CD4-positive, CD25-positive, alpha-beta regulatory T cell (primary cell): ENCODE measurements at places on chromosomes 16 and 17.

DNA sequence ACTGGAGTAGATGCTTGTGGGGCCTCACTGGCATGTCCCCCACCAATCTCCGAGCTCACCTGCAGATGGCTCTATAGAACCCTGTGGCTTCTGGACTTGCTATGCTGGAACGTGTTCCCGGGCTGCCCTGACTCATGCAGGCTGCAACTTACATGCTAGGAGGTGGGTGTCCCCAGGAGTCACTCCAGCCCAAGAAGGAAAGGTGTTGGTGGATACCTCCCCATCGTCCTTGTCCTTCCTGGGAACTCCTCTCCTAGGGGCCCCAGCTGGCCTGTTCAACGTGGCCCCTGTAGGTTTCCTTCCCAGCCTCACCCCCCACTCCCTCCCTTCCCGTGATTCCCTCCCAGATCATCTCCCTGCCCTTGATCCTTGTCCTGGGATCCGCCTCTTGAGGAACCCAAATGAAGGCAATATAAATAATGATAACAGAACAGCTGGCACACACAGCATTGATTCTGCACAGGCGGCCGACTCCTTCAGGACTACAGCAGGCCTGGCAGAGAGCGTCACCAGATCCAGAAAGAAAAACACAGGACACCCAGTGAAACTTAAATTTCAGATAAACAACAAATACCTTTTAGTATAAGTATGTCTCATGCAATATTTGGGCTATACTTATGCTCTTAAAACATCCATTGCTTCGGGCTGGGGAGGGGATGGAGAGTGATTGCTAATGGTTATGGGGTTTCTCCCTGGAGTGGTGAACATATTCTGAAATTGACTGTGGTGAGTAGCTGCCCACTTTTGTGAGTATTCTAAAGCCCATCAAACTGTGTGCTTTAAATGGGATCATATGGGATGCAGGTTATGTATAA lies 221.1 kb upstream of the GSE1 start:
- no peaks in the 10 kb centered on the region for H3K36me3 ChIP-seq
- no peaks in the 10 kb centered on the region for H3K4me1 ChIP-seq
- no peak for DNase-seq

DNA sequence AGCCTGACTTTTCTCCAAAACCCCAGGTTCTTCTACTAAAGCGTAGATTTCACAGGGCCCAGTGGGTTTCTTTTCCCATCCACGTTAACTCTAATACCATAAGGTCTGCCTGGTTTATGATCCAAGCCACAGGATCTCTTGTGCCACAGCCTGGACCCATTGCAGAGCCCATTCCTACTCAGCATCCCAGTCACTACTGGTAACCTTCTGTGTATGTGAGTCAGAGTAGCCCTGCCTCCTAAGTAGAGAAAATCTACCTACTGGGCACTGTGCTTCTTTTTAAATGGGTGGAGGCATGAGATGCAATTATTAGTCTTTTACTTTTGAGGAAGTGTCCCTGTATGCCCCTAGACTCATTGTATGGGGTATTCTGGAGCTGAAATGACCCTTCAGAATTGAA lies 13.5 kb downstream of the CCL11 start:
- DNase-seq = no peak
- H3K4me3 ChIP-seq = no peak overlapping the region
- H3K27ac ChIP-seq = no peak overlapping the region
- H3K36me3 ChIP-seq = no peaks in the 10 kb centered on the region
- H3K27me3 ChIP-seq = peaks cover 7% of the 10 kb centered on the region

DNA sequence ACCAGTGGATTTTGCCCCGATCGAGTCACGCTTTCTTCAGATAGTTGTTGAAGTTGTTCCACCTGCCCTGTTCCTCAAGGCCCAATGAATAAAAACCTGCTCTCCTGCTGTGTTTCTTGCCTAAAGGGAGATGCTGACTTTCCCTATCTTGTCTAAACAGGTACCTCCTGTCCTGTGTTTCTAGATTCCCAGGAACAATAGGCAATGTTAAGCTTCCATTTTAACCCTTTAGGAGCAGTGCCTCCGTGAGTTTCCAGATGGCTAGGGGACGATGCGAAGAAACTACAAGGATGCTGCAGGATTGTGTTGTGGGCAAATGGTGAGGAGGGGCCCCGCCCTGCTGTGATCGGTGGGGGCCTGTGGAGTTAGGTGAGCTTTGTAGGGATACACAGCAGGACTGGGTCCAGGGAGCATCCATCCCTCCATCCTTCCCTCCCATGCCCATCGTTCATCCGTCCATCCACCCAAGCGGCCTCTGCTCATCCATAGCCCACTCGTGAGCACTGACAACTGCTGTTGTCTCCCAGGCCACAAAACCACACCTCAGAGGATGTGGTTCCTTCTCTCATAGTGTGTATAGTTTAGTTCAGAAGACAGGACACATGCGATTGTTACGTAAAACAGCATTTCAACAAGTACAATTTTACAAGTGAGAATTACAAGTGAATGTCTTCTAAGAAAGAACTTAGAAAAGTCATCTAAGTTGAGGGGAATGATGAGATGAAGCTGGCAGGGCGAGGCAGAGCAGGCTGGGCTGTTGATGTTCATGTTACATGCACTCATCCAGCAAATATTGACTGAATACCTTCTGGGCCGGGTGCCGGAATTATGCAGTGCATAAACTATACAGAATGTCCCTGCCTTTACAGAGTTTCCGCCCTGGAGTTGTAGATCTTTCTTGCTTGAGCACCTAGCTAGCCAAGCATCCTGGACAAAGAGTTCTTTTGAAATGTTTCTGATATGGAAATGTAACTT lies 5.2 kb downstream of the ARSG start:
- no peaks in the 10 kb centered on the region for H3K27me3 ChIP-seq
- peak overlapping the region; percentile 85 for H3K27ac ChIP-seq
- peaks cover 64% of the 10 kb centered on the region for H3K4me1 ChIP-seq
- peak overlapping the region; percentile 67 for H3K4me3 ChIP-seq
- peak; percentile 91 for DNase-seq
- H3K36me3 ChIP-seq = no peaks in the 10 kb centered on the region

DNA sequence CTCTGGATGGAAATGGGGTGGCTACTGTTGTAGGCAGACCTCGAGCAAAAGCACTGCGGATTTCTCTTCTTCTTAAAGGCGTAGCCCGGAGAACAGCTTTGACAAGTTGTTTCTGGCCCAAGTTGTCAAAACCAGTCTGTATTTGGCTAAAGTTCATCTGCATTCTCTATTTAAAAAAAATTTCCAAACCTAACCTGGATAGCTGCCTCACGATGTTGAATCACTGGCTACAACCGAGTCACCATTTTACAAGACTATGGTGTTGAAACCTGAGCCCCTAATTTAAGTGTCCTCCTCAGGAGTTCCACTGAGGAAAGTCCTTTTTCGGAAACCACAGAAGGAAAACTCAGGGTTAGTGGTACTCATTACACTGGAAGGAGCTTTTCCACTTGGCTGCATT lies 1.5 kb downstream of the SLC16A6 start:
- H3K36me3 ChIP-seq = no peaks in the 10 kb centered on the region
- H3K27me3 ChIP-seq = no peaks in the 10 kb centered on the region
- H3K27ac ChIP-seq = peak overlapping the region; percentile 97
- H3K4me3 ChIP-seq = peak overlapping the region; percentile 94
- DNase-seq = no peak

GRCh38 chr16:57556941-57557541 lies 14.6 kb downstream of the ADGRG5 start:
- no peak overlapping the region for H3K27ac ChIP-seq
- no peak overlapping the region for H3K4me3 ChIP-seq
- peaks cover 9% of the 10 kb centered on the region for H3K27me3 ChIP-seq
- DNase-seq = no peak
- no peaks in the 10 kb centered on the region for H3K4me1 ChIP-seq

- no peak for DNase-seq
- no peak overlapping the region for H3K27ac ChIP-seq
- no peaks in the 10 kb centered on the region for H3K4me1 ChIP-seq
- H3K36me3 ChIP-seq = no peaks in the 10 kb centered on the region
- H3K27me3 ChIP-seq = no peaks in the 10 kb centered on the region
These were observed 14.8 kb downstream of the EFCAB5 start for GRCh38 chr17:29956225-29956624.

DNA sequence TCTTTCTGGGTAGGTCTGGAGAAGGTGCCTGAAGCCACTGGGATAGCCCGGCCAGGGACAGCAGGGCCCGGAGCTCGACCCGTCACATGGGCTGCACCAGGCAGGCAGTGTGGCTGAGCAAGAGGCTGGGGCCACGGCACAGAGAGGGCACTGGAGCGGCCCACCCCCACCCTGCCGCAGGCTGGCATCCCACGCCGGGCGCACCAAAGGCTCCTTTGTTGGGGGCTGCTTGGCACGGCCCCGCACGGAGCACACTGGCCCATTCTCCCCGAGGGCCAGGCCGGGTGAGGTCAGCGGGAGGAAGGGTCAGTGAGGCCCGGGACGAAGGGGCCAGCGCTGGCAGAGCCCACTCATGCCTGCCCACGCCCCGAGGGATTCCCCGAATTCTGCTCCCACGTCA lies 36.5 kb upstream of the PVALEF start:
- no peaks in the 10 kb centered on the region for H3K27me3 ChIP-seq
- no peaks in the 10 kb centered on the region for H3K4me1 ChIP-seq
- H3K36me3 ChIP-seq = no peaks in the 10 kb centered on the region
- DNase-seq = no peak

GRCh38 chr17:1683459-1683858 lies 1.2 kb downstream of the PRPF8 start:
- H3K36me3 ChIP-seq = peaks cover 47% of the 10 kb centered on the region
- no peak for DNase-seq
- H3K27me3 ChIP-seq = no peaks in the 10 kb centered on the region
- peak overlapping the region; percentile 91 for H3K4me3 ChIP-seq
- H3K27ac ChIP-seq = peak overlapping the region; percentile 94

- DNase-seq = no peak
- peaks cover 4% of the 10 kb centered on the region for H3K27me3 ChIP-seq
- no peak overlapping the region for H3K4me3 ChIP-seq
- H3K4me1 ChIP-seq = peaks cover 9% of the 10 kb centered on the region
- H3K27ac ChIP-seq = no peak overlapping the region
These were observed 170.9 kb downstream of the RAB11FIP4 start for GRCh38 chr17:31562376-31562840.
